ENCODE measurements at places on chromosomes 1 and 21.

GRCh38 chr1:204692841-204693356 lies 7.4 kb upstream of the LRRN2 start:
- no peak for DNase-seq

DNA sequence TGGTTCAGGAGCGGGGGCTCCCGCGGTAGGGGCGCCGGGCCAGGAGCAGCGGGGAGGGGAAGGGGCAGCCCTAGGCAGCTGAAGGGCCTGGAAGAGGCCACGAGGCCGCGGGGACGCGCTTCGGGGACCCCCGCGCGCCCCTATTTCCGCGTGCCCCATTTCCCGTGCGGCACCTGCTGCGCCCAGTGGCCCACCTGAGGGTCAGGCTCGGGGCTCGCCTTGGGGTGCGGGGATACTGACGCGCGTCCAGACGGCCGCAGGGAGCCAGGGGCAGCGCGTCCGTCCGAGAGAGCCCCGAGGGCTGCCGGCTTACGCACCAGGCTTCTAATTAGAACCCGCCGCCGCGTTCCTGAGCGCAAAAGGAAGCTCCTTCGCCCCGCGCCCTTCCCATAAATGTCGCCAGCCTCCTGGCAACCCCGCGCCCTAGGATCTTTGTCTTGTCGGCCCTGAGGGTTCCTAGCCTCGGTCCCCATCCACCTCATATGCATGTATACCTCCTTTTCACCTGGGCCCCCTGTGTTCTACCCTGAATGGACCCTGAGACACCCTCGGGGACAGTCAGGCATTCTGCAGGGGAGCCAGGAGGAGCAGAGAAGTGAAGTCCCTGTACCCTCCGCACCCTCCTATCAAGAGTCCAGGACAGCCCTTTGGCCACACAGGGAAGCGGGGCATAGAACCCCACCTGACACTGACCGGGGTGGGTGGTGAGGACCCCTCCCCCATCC lies 1.8 kb downstream of the WNT3A start:
- DNase-seq, result no peak

DNA sequence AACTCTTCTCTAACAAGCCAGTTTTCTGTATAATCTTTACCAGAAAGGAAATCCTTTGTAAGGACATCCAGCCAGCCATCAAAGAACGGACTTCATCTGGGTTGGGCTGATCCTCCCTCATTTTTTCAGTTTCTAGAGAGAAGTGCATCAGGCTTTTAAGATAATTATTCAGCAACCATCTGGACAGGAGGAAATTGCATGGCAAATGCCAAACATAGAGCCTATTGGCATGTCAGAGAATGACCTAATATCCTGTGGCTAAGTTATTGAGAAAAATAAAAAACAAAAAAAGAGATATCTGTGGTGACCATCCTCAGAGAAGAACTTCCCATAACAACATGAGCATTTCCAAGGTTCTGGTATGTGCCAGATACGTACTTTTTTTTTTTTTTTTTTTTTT lies 74.9 kb upstream of the BEND5 start:
- DNase-seq, result no peak

DNA sequence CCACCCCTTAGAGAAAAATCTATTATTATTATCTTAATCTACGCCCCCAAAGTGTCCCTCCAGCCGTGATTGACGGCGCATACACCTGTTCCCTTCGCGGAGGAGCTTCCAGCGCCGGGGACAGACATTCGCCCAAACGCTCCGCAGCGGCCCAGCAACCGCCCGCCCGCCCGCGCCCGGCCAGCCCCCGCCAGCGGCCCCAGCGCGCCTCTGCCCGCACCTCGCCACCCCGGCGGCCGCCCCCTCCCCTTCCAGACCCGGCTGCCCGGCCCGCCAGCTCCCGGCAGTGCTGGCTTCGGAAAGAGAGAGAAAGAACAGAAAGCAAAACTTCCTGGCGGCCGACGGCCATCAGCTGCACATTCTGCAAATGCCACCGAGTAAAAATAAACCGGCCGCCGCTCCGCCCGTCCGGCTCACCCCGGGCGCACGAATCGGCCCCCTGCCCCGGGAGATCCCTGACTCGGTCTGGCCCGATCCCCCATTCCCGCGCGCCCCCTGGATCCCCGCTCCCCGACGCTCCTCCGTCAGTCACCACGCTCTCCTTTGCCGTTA lies 1.6 kb downstream of the CASZ1 start:
- DNase-seq, result no peak

GRCh38 chr1:16926491-16927073 lies 4.9 kb downstream of the CROCC start:
- DNase-seq, result no peak

DNA sequence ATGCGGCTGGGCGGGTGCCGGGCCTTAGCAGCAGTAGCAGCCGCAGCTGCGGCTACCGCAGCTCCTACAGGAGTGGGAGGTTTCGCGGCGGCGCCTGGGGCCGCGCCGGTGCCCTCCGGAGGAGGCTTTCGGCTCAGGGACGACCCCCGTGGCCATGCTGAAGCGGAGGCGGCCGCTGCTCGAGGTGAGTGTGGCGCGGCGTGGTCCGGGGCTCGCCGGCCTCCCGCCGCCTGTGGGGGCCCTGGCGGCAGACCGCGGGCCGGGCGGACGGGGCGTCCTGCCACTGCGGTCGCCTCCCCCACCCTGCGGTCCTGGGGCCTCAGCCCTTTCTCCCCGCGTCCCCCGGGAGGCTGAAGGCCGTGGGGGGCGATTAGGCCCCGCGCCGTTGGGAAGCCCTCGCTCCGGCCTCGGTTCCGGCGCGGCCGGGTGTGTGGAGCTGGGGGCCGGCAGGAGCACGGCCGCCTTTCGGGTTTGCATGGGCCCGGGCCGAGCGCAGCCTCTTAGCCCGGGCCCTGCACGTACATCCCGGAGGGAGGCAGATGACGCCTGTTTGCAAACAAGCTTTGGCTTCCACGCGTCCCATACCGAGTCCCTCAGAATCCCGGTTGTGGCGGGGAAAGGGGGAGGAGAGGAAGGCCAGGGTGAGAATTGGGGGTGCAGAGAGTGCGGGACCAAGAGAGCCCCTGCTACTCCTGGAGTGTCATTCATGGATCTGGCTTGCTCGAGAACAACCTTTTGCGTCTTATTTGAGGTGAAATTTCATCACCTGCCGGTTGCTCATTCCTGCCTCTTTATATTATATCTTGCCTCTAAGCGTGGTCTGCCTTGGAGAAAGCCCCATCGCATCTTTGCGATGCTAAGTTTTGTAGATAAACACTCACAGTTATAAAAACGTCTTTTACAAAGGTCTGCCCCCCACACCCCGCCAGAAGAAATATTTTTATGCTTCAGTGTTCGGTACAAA lies 613 bp downstream of the ZFYVE9 start:
- DNase-seq, result no peak

DNA sequence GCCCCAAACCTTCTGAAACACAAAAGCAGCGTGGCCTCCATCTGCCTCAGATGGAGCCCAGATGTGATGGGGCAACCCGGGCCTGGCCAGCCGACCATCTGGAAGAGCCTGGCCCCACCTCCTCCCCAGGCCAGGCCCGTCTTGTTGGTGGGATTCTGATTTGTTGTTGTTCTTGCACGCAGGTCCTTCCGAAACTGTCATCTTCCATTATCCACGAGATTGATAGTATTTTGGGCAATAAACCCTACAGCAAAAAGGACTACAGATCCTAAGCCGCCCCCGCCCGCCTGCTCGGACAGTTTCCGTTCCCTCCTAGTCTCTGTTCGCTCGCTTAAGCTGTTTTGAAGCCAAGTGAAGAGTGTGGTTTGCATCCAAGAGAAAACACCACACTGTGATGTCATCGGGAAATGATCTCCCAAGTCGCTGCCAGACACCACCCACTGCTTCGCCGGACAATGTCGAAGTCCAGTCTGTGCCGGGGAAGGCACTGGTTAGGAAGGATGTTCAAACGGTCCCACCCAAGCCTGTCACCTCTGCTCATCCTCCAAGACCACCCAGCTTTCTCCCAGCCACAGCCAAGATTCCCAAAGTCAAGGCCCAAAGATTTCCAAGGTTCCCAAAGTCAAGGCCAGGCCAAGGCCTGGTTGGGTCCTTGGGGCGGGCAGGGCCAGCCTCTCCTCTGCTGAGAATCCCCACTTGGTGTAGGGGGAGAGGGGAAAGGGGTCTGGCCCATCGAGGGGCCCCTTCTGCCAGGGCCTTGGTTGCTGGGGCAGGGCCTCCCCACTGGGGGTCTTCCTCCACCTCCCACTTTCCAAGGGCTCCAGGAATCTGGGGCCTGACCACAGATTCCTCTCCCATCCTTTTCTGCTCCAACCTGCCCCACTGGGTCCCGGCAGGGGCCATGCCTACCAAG lies 52.9 kb downstream of the KCNAB2 start:
- no peak for DNase-seq

DNA sequence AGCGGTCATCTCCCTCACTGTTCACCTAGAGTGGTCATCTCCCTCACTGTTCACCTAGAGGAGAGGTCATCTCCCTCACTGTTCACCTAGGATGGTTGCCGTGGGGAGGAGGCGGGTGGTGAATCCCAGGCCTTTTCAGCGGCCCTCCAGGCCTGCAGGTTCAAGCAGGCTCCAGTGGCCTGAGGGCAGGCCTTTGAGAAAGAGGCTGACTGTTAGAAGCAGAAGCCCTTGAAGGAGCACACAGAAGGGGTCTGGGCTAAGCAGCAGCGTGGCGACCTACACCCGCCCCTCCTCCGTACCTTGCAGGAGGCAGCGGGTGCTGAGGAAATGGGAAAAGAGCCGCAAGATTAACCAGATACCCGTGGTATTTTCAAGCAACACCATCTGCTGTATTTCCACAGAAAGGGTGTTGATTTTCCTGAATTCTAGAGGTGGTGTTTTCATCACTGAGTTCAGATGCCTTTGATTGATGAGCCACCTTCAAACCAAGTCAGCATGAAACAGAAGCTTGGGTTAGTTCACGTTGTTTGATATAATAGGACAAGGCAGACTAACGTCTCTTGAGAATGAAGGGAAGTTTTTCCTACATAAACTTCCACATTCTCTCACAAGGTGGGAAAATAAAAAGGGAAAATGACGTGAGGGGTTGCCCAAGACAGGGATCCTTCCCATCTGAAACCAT lies 289.5 kb downstream of the KIF26B start:
- no peak for DNase-seq
